DND-41 (cell line): ENCODE measurements at places on chromosomes 1 and 21.

DNA sequence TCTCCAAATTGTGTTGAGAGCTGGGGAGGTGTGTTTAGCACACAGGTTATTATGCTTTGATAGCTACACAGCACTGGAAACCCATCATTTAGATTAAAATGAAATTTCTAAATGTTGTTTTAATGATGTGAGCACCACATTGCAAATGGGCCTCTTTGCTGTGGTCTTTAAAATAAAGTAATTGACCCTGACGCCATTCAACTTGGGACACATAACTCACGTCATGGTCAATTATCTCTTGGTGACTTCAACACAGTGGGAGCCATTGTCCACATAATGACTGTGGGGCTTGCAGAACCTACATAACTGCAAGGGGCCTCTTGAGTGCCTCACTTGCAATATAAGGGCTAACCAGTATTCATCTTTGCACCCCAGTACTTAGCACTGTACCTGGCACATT lies 280.4 kb downstream of the HLX start:
- no peaks in the 10 kb centered on the region for H3K36me3 ChIP-seq
- no peaks in the 10 kb centered on the region for H3K27me3 ChIP-seq
- H3K27ac ChIP-seq = no peak overlapping the region
- H3K4me1 ChIP-seq = no peaks in the 10 kb centered on the region
- DNase-seq = no peak

DNA sequence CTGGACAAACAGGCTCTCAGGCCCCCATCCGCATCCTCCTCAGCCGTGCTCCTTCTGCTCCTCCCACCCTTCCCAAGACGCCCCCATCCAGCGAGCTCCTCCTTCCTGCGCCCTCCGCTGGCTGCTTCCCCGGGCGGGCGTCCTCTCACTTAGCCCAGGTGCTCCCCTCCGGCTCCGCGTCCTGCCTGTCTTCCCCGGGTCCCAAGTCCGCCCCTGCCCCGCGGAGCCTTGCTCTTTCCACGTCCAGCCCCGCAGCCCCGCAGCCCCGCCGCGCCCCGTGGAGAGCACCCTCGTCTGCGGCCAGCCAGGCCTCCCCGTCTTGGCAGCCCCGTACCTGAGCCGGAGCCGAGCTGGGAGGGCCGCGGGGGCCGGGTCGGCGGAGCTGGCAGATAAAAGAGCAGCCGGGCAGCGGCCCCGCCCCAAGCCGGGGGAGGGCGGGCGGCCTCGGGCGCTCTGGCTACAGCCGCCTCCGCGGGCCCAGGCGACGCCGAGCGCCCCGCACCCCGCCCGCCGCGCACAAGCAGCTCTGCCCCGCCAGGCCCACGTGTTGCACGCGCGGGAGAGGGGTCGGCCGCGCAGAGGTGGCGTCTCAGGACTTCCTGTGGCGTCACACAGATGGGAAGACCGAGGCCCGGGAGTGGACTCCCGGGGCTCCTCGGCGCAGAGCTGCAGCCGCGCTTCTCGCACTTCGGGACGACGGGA lies at the start of gene PAQR7:
Gene PAQR7 (minus strand): TSS at position 555 of the 702 bp plus-strand sequence. CDS start 11,869 bp downstream, outside the sequence.
- H3K27ac ChIP-seq = no peak within 1 kb of the TSS
- H3K27me3 ChIP-seq = no peaks in the 10 kb centered on the region
- no peaks in the 10 kb centered on the region for H3K4me1 ChIP-seq
- no peaks in the 10 kb centered on the region for H3K36me3 ChIP-seq

GRCh38 chr1:213728593-213729536 lies 258.9 kb upstream of the PROX1 start:
- H3K27me3 ChIP-seq = no peaks in the 10 kb centered on the region
- no peak for DNase-seq
- H3K4me3 ChIP-seq = no peak overlapping the region
- no peaks in the 10 kb centered on the region for H3K36me3 ChIP-seq
- H3K4me1 ChIP-seq = peaks cover 17% of the 10 kb centered on the region

DNA sequence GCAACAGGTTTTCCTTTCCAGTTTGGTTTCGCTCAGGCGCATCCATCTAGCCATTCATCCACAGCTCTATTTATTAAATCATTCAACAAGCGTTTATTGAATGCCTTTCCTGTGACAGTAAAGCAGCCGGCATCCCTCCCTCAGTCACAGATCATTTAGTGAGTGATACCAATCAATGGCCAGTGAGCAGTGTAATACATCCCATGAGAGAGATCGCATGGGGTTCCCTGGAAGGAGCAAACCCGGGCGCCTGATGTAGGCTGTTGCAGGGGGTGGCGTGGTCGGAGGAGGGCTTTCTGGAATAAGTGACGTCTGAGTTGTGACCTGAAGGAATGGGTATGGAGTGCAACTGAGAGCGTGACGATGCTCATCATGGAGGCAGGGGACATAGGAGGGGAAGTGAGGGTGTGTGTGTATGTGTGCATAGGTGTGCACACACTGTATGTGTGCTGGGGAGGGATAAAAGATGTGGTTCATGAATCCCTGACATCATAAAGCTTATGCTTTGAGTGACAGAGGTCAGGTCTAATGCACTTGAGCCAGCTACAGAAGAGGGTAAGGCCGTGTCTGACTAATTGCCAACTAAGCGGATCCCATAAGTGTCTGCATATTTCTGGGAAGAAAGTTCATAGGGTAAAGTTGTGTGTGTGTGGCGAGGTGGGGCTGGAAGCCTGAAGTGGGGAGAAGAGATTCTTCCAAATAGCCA lies 6.6 kb downstream of the FCMR start:
- H3K27ac ChIP-seq = no peak overlapping the region
- peaks cover 34% of the 10 kb centered on the region for H3K4me1 ChIP-seq
- H3K4me3 ChIP-seq = no peak overlapping the region

- no peak for DNase-seq
- H3K36me3 ChIP-seq = no peaks in the 10 kb centered on the region
- H3K27me3 ChIP-seq = no peaks in the 10 kb centered on the region
- H3K4me1 ChIP-seq = no peaks in the 10 kb centered on the region
Observed at GRCh38 chr1:244350027-244350426, 101.7 kb downstream of the ADSS2 start.

- H3K27ac ChIP-seq = no peak overlapping the region
- H3K27me3 ChIP-seq = no peaks in the 10 kb centered on the region
- DNase-seq = no peak
- no peak overlapping the region for H3K4me3 ChIP-seq
- no peaks in the 10 kb centered on the region for H3K4me1 ChIP-seq
Observed at GRCh38 chr1:96569288-96569687, 152.3 kb upstream of the PTBP2 start.

- no peaks in the 10 kb centered on the region for H3K4me1 ChIP-seq
- H3K4me3 ChIP-seq = no peak overlapping the region
- H3K36me3 ChIP-seq = peaks cover 63% of the 10 kb centered on the region
- H3K27me3 ChIP-seq = no peaks in the 10 kb centered on the region
Observed at GRCh38 chr1:46056325-46056724, 76.1 kb downstream of the PIK3R3 start.

- H3K4me1 ChIP-seq = no peaks in the 10 kb centered on the region
- no peak overlapping the region for H3K4me3 ChIP-seq
- H3K36me3 ChIP-seq = no peaks in the 10 kb centered on the region
- no peak for DNase-seq
Observed at GRCh38 chr1:163697137-163697536, 375.4 kb downstream of the NUF2 start.

GRCh38 chr1:204343802-204344201 lies 15.9 kb downstream of the PLEKHA6 start:
- no peaks in the 10 kb centered on the region for H3K4me1 ChIP-seq
- H3K4me3 ChIP-seq = no peak overlapping the region
- DNase-seq = no peak
- H3K36me3 ChIP-seq = no peaks in the 10 kb centered on the region

GRCh38 chr1:153549741-153550397 lies 811 bp upstream of the S100A3 start:
- no peak overlapping the region for H3K27ac ChIP-seq
- H3K4me1 ChIP-seq = peaks cover 18% of the 10 kb centered on the region
- no peak for DNase-seq

GRCh38 chr1:182762536-182762935 lies 27.0 kb upstream of the NPL start:
- H3K27me3 ChIP-seq = no peaks in the 10 kb centered on the region
- peaks cover 14% of the 10 kb centered on the region for H3K4me1 ChIP-seq
- DNase-seq = no peak
- H3K27ac ChIP-seq = no peak overlapping the region
- no peaks in the 10 kb centered on the region for H3K36me3 ChIP-seq

DNA sequence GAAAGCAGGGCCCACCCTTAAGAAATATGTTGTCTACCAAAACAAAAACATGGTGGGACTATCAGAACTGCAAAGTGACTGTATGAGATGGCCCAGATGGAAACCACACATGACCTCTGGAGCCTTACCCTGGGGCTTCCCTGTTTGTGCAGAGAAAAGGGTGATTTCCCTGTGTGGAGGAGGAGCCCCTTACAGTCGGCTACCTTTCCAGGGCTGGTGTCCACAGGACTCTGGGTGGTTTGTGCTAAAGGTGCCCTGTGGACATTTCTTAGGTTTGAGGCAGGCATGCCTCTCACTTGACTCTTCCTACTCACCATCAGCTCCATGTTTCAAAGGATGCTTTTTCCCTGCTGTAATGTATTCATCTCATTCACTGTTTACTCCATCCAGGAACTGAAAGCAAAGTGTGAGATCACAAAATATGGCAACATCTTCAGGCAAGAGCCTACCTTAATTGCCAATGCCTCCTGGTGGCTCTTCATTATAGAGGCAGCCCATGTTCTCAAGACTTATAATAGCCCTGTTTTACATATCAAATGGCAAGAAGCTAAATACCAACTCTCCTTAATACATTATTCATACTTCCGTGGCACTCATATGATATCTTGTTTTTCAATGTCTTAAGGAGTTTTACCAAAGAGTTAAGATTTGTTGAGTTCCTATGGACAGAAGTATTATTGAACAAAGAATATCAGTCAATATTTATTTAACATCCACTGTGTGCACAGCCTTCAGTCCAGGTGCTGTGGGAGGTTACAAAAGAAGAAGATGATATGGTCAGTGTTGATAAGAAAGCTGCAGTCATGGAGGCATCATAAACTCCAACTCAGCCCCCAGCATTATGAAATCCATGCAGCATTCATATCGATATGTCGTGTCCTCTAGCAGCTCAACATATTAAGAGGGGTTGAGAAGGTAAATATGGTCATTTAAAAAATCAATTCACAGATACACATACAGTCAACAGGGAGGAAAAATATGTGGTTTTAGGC lies 15.5 kb upstream of the TFF3 start:
- H3K27ac ChIP-seq = no peak overlapping the region

GRCh38 chr1:30405631-30406212 lies 317.7 kb downstream of the MATN1 start:
- H3K27ac ChIP-seq = no peak overlapping the region
- H3K4me1 ChIP-seq = no peaks in the 10 kb centered on the region
- no peak for DNase-seq

- H3K27me3 ChIP-seq = no peaks in the 10 kb centered on the region
- no peak overlapping the region for H3K4me3 ChIP-seq
- no peaks in the 10 kb centered on the region for H3K36me3 ChIP-seq
- H3K27ac ChIP-seq = no peak overlapping the region
- no peaks in the 10 kb centered on the region for H3K4me1 ChIP-seq
Observed at GRCh38 chr1:177686933-177687332, 282.9 kb downstream of the SEC16B start.

- no peaks in the 10 kb centered on the region for H3K27me3 ChIP-seq
- no peak overlapping the region for H3K4me3 ChIP-seq
- peaks cover 73% of the 10 kb centered on the region for H3K36me3 ChIP-seq
- H3K27ac ChIP-seq = no peak overlapping the region
- H3K4me1 ChIP-seq = no peaks in the 10 kb centered on the region
Observed at GRCh38 chr1:32099426-32099825, 8.4 kb upstream of the KPNA6 start.

DNA sequence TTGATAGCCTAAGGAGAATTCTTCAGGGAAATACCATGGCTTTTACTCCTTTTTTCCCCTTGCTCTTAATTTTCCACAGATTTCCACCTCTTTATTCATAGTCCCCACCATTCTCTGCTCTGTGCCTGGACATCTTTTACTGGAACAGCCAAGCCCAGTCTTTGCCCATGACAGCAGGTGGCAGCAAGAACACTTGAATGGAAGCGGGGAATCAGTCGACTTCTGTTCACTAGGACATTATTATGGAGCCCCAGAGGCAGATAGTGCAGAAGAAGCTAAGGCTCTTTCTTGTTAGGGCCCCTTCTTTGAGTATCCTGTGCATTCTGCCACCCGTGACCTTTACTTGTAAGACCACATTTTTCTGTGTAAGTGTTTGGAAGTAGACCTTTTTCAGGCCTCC lies 6.3 kb downstream of the OR14I1 start:
- H3K36me3 ChIP-seq = no peaks in the 10 kb centered on the region
- H3K4me1 ChIP-seq = no peaks in the 10 kb centered on the region
- DNase-seq = no peak

DNA sequence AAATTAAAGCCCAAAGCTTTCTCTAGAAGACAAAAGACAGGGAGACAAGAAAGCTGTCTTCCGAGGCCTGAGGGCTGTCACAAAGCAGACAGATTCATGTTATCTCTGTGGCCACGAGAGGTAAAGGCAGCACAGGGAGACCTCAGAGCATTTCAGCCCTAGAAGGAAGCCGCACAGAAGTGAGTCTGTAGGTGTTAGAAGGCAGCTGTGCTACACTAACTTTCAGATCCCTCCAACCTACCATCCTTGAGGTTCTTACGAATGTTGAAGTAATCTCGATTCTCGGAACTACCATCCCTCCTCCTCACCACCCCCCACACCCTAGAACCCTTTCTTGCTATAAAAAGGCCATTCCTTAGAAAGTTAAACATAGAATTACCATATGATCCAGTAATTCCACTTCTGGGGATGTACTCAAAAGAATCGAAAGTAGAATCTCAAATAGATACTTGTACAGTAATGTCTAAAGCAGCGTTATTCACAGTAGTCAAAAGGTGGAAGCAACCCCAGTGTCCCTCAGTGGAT lies 21.5 kb upstream of the LYST start:
- no peaks in the 10 kb centered on the region for H3K4me1 ChIP-seq
- H3K36me3 ChIP-seq = no peaks in the 10 kb centered on the region
- no peak overlapping the region for H3K27ac ChIP-seq
- DNase-seq = no peak

GRCh38 chr1:31805318-31805717 lies 10.5 kb downstream of the SPOCD1 start:
- no peak for DNase-seq
- peaks cover 12% of the 10 kb centered on the region; the same call in 1 of the 2 replicates for H3K4me1 ChIP-seq
- no peak overlapping the region for H3K27ac ChIP-seq
- H3K36me3 ChIP-seq = no peaks in the 10 kb centered on the region

DNA sequence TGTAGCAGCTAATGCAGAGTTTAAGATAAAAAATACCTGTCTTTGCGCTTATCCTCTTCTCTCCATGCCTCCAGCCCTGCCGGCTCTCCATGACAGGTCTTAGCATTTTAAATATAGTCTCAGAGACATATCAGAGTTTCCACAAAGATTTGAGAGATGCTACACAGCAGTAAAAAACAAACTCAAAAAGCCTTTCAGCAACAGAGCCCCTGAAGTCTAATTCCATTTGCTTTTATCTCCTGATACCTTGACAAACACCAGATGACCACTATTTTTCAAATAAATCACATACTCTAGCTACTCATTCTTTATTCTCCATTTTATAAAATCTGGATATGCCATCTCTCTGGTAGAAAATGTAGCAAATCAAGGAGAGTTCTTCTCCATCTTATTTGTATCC lies 79.5 kb upstream of the LRRC53 start:
- no peak for DNase-seq
- no peak overlapping the region for H3K27ac ChIP-seq
- no peaks in the 10 kb centered on the region for H3K36me3 ChIP-seq
- no peaks in the 10 kb centered on the region for H3K27me3 ChIP-seq
- no peak overlapping the region for H3K4me3 ChIP-seq

GRCh38 chr1:237789619-237790018 lies 101.1 kb downstream of the ZP4 start:
- H3K4me1 ChIP-seq = no peaks in the 10 kb centered on the region
- no peaks in the 10 kb centered on the region for H3K27me3 ChIP-seq
- DNase-seq = no peak
- H3K27ac ChIP-seq = no peak overlapping the region
- H3K36me3 ChIP-seq = no peaks in the 10 kb centered on the region
- H3K4me3 ChIP-seq = no peak overlapping the region
